ENCODE measurements at places on chromosomes 5 and 9.

- DNase-seq = no peak
These were observed 14.7 kb downstream of the MTMR12 start for GRCh38 chr5:32298059-32298415.

- DNase-seq = no peak
These were observed 132.1 kb downstream of the CDH18 start for GRCh38 chr5:19855931-19856330.

DNA sequence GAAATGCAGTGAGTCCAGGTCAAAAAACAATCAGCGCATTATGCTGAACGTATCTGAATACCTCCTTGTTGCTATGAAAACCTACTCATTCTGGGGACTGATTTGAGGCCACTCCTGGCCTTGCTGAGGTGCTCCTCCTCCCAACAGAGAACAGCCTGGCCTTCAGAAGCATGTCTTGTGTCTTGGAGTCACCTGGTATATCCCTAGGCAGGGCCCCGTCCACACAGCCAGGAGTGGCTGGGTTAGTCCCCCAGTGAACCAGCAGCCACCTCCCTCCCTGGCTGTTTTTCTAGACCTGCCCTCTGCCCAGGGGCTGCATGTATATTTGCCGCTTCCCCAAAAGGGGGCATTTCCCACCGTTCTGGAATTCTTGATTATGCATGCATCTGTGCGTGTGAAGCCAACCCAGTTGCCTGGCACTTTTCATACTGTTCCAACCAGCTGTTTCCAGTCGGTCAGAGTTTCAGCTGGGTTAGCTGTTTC is 99.2 kb upstream of the SPATA31C2 start:
- no peak for DNase-seq

DNA sequence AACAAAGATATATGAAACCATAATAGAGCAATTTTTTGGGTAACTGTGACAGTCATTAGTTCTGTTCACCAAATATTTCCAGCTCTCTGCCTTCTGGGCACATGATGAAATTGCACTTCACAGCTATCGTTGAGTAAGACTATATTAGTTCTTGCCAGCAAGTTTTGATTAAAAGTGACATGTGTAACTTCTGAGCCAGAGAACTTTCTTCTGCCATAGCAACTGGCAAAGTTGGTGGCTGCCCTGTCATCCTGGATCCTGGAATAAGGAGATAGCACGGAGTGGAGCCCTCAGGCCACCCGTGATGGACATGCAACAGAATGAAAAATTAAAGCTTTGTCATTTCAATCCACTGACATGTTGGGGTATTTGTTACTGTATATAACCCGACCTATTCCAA is 194.4 kb upstream of the VCAN start:
- no peak for DNase-seq

- DNase-seq = no peak
These were observed 6.4 kb upstream of the CHD1 start for GRCh38 chr5:98935206-98935605.

DNA sequence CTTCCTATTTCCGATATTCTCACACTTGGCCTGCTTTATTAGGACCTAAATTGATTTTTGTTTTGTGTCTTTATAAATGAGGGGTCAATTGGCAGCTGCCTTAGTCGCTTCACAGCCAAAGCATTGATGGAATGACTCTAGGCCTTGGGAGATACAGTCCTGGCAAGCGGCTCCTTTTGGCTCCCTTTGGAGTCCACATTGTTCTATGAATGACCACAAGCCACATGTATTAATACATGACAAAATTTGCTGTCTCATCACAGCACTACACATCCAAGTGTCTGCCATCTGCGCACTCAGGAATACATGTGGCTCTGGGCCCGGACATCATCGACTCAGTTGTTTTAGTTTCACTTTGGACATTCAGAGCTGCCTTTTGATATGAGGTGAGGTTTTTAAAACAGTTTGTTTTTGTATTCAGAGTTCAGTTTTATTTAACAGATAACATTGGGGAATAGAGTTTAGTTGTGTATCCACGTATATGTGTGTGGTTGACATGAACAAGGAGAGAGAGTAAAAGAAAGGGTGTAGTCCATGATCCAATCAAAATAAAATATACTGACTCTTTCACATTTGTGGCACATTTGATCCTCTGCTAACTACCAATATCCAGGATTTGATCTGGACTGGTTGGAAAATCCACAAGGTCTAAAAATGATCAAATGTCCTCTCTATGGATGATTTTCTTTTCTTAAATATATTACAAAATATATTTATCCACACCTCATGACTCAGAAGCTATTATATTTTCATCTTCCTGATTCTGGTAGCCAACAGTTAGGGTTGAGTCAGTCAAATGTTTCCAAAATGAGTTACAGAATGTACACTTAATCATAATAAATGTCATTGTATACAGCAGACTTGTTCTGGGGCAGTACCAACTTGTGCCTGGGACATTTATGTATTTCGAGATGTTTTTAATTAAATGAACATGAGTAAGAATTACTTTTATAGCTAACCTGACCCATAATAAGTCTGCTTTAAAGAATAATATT is 114.0 kb upstream of the MTAP start:
- DNase-seq = no peak

- DNase-seq = no peak
These were observed 1.3 kb downstream of the C5orf15 start for GRCh38 chr5:133967124-133967523.

- DNase-seq = no peak
These were observed 63.4 kb downstream of the BARX1 start for GRCh38 chr9:93891549-93892310.

- no peak for DNase-seq
These were observed 3.8 kb upstream of the ZDHHC12 start for GRCh38 chr9:128727640-128728248.

DNA sequence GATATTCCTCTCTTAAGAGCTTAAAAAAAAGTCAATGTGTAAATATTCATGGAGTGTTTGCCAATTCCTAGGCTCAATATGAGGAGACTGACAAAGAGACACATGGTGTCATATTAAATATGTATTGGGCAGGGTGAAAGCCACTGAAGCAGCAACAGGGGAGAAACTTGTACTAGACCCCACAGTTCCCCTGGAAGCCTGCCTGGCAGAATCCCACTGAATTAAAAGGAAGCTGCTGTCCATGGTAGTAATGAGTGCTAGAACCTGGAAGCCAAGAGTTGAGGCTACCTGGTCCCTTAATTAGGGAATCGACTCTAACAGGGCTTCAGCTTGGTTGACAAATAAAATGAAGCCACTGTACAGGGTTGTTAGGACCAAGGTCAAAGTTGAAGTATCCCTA is 129.4 kb upstream of the GPR151 start:
- DNase-seq = no peak

DNA sequence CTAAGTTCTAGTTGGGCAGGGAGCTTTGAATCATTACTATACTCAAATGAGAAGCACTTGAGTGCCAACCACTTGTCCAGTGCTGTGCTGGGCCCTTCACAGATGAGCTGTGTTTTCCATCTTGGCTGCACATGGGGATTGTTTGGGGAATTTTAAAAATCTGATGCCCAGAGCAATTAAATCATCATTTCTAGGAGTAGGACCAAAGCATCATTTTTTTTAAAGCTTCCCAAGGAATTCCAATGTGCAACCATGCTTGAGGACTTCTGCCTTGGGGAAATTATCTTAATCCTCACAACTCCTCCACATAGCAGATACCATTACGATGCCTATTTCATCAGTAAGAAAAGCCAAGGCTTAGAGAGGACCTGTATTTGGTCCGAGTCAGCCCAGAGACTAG is 131.4 kb downstream of the TMEM174 start:
- DNase-seq = no peak

- no peak for DNase-seq
These were observed 1792.3 kb downstream of the EFNA5 start for GRCh38 chr5:105878402-105878801.

DNA sequence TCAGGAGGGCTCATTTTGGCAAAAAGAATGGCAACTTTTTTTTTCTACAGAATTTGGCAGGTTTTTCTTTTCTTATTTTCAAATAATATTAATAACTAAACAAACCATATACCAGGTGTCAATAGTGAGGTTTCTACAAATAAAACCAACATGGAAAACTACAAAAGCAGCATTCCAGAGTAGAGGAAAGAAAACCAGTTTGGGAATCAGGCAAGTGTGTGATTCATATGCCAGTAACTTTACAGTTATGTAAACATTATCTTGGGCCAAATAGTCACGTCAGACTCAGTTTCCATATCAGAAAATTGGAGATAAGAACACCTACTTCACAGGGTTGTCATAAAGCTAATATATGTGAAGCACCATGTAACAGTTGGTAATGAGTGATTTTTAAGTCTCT is 51.7 kb downstream of the FBXW11 start:
- no peak for DNase-seq
